ENCODE measurements at places on chromosomes 3 and 15. TPM values are rescaled to one million over a fixed set of nuclear protein-coding genes. Genes with fewer than 3 reads are reported as not detected.

DNA sequence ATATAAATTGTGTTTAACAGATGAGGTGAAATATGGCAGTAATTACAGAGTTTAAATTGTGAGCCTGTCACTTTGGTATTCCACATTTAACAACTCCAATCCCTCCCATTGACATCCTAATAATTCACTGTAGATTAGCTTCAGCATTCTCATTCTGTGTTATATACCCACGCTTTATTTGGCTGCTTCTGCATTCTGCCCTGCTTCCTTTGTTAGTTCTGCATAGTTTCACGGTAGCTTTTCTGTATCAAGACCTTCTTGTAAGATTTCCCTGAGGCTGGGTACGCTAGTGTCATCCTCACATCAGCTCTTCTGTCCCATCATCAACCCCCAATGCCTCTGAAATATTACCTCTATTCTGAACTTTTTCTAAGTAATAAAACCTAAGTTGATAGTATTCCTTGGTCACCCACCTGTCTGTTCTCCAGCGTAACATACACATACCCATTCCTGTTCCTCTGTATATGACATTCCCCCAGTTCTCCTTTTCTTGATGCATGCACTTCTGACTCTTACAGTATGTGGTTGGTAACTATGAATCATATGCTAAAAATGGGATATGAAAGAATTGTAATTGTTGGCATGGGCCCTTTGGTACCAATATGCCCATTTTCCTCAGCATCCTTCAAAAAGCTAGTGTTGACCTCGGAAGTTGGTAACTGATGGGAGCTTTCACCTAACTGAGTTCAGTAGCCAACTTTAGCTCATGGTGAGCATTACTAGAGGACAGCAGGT, 171.2 kb downstream of the KLHL25 start:
- no peak for DNase-seq

DNA sequence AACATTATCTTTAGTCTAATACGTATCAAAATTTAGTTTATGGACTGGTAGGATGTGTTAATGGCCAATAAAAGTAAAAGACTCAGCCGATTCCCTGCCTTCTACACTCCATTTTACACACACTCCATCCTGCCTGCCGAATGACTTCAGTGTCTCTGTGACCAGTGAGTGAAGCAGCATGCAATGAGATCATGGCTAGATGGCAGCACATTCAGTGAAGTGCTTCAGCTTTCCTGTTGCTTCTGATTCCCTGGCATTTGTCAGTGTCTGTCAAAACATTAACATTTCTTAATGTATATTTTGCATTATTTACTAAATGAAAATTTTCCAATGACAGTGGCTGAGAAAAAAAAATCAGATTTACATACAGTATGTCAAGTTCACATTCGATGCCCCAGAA, 412.0 kb downstream of the FHIT start:
- peak; percentile 26 for DNase-seq

GRCh38 chr3:191139736-191140135, 59.3 kb upstream of the OSTN start:
- DNase-seq = no peak

DNA sequence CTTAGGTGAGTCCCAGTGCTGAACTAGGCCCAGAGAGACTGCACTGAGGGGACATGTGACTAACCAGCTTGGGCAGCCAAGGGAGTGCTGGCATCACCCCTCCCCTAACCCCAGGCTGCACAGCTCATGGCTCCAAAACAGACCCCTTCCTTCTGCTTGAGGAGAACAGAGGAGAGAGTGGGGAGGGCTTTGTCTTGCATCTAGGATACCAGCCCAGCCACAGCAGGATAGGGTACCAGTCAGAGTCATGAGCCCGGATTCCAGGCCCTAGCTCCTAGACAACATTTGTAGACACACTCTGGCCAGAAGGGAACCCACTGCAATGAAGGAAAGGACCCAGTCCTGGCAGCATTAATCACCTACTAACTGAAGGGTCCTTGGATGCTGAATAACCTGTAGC, 49.9 kb upstream of the PLSCR4 start:
- DNase-seq = no peak

GRCh38 chr3:110858549-110858948, 213.1 kb upstream of the NECTIN3 start:
- peak; percentile 6 for DNase-seq

DNA sequence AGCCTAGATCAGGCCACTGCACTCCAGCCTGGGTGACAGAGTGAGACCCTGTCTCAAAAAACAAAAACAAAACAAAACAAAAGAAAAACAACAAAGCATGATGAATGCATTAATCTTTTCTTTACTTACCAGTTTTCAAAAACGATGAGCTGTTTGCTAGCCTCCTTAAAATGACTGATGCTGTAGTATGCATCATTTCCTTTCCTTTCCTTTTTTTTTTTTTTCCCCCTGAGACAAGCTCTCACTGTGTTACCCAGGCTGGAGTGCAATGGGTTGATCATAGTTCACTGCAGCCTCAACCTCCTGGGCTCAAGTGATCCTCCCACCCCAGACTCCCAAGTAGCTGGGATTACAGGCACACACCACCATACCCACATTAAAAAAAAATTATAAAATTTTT, 202.0 kb downstream of the ADAMTSL3 start:
- DNase-seq = no peak

The KLF15 gene
- 0.39 TPM for polyA plus RNA-seq

The C3orf22 gene
- not detected for polyA plus RNA-seq

The PDE8A gene
- 13.4 TPM for polyA plus RNA-seq

The RBP2 gene
- not detected for polyA plus RNA-seq

All from SK-N-SH (cell line).